ENCODE measurements at places on chromosomes 1 and 21. TPM values are rescaled to one million over a fixed set of nuclear protein-coding genes. Genes with fewer than 3 reads are reported as not detected.

The GJB3 gene
- polyA plus RNA-seq, result not detected

The SLFNL1 gene
- polyA plus RNA-seq, result 0.10 TPM

- DNase-seq, result peak; percentile 19
These were observed 57.3 kb downstream of the PKN2 start for GRCh38 chr1:88741413-88741812.

DNA sequence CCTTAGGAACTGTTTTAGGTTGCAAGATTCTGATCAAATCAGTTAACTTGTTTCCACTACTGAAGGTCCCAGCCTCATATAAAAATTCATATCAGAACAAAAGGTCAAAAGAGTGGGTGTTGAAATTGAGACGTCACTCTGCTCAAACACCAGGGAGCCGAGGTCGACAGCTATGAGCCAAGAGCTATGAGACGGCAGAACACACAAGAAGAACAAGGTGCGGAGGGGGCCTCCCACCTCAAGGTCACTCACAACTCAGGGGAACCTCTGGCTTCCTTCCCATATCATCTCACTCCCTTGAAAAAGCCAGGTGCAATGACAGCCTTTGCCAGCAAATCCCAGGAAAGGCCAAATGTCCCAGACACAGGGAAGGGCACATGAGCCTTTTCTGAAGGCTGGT is 749 bp downstream of the SEC16B start:
- no peak for DNase-seq

- DNase-seq, result no peak
These were observed 178.1 kb downstream of the ZP4 start for GRCh38 chr1:237712586-237713157.

- DNase-seq, result no peak
These were observed 14.5 kb downstream of the SAMD11 start for GRCh38 chr1:938088-938683.

GRCh38 chr1:6468729-6469461 is 2.9 kb upstream of the TNFRSF25 start:
- DNase-seq, result no peak

Measured in BJ (cell line).